ENCODE measurements at places on chromosomes 7 and 10. TPM values are rescaled to one million over a fixed set of nuclear protein-coding genes. Genes with fewer than 3 reads are reported as not detected.

CDC14C gene
- not detected for total RNA-seq

DNA sequence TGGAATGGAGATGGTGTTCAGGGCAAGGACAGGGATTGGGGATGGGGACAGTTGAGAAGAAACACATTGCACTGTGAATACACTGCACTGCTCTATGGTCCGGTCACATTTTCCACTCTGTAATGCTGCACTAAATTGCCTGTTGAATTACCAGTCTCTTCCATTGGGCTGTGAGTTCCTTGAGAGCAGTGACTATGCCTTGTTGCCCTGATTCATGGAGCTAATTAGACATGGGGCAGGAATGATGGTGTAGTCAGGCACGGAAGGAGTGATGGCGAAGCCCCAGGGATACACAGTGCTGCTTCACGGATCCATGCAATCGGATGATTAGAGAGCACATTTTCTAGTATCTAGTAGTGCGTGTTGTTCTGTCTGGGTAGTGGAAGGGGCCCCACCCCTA lies 25.4 kb upstream of the GPAM start:
- no peaks in the 10 kb centered on the region for H3K27me3 ChIP-seq
- H3K4me3 ChIP-seq = no peak overlapping the region
- H3K27ac ChIP-seq = no peak overlapping the region
- no peaks in the 10 kb centered on the region for H3K4me1 ChIP-seq
- H3K36me3 ChIP-seq = no peaks in the 10 kb centered on the region

DNA sequence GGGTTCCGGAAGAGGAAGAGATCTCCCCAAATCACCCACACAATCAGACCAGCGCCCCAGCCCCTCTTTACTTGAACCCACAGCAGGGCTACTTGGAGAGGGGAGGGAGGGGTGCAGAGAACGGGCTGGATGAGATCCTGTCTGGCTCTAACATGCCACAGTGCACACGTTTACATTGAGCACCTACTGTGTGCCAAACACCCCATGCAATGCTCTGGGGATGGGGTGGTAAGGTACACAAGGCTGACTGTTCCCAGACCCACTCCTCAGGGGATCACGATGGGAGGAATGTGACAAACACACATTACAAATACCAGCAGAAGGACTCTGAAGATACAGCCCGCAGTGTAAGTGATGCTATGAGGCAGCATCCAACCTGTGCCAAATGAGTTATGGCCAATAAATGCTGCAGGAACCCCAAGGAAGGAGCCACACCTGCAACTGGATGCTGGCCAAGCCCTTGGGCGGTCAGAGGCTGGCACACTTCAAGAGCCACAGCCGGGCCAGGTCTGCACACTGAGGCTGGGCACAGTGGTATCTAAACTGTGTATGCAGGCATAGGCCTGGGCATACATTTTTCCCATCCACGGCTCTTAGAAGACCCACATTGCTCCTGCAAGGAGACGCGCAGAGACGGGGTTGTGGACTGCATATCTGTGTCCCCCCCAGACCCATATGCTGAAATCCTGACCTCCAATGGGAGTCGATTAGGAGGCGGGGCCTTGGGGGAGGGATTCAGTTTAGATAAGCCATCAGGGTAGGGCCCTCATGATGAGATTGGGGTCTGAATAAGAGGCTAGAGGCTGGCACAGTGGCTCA lies 6.4 kb downstream of the SPOCK2 start:
- H3K27ac ChIP-seq = no peak overlapping the region
- no peak for DNase-seq
- H3K27me3 ChIP-seq = no peaks in the 10 kb centered on the region
- no peaks in the 10 kb centered on the region for H3K36me3 ChIP-seq

- H3K4me3 ChIP-seq = no peak overlapping the region
- DNase-seq = no peak
- no peak overlapping the region for H3K27ac ChIP-seq
- H3K36me3 ChIP-seq = no peaks in the 10 kb centered on the region
- no peaks in the 10 kb centered on the region for H3K27me3 ChIP-seq
Measured at GRCh38 chr10:70892631-70893030, 4.3 kb upstream of the PCBD1 start.

DNA sequence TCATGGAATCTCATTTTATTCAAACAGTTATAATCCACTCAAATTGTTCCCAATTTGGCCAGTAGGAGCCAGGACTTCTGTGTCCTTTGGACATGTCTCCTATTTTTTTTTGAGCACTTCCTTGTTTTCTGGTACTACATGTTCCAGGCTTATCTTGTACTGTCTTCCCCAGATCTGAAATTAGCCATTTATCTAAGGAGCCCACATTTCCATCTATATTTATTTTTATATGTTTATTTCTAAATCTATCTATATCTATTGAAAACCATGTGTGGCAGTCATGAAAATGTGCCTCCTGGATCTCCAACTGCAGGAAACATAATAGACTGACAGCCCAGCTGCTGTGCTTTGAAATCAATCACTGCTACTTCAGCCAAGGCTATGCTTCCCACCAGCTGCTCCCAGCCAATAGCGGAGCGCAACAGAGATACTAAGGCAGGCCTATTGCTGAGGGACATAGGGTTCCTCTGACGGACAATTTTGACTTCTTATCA lies 147.1 kb downstream of the LRRC4 start:
- DNase-seq = peak; percentile 62
- H3K4me1 ChIP-seq = peaks cover 62% of the 10 kb centered on the region
- peak overlapping the region; percentile 60 for H3K27ac ChIP-seq
- no peak overlapping the region for H3K4me3 ChIP-seq
- H3K27me3 ChIP-seq = no peaks in the 10 kb centered on the region

- H3K36me3 ChIP-seq = no peaks in the 10 kb centered on the region
- no peak overlapping the region for H3K27ac ChIP-seq
- DNase-seq = peak; percentile 30
- H3K4me1 ChIP-seq = no peaks in the 10 kb centered on the region
- no peak overlapping the region for H3K4me3 ChIP-seq
- no peaks in the 10 kb centered on the region for H3K27me3 ChIP-seq
Measured at GRCh38 chr7:129066290-129067131, 11.6 kb upstream of the TNPO3 start.

GRCh38 chr7:70926666-70927065 lies 205.3 kb upstream of the GALNT17 start:
- no peaks in the 10 kb centered on the region for H3K27me3 ChIP-seq
- H3K36me3 ChIP-seq = no peaks in the 10 kb centered on the region
- no peak overlapping the region for H3K4me3 ChIP-seq

- no peak overlapping the region for H3K4me3 ChIP-seq
- no peaks in the 10 kb centered on the region for H3K36me3 ChIP-seq
- DNase-seq = no peak
- H3K4me1 ChIP-seq = no peaks in the 10 kb centered on the region
Measured at GRCh38 chr10:93150289-93150688, 76.6 kb downstream of the CYP26A1 start.

DNA sequence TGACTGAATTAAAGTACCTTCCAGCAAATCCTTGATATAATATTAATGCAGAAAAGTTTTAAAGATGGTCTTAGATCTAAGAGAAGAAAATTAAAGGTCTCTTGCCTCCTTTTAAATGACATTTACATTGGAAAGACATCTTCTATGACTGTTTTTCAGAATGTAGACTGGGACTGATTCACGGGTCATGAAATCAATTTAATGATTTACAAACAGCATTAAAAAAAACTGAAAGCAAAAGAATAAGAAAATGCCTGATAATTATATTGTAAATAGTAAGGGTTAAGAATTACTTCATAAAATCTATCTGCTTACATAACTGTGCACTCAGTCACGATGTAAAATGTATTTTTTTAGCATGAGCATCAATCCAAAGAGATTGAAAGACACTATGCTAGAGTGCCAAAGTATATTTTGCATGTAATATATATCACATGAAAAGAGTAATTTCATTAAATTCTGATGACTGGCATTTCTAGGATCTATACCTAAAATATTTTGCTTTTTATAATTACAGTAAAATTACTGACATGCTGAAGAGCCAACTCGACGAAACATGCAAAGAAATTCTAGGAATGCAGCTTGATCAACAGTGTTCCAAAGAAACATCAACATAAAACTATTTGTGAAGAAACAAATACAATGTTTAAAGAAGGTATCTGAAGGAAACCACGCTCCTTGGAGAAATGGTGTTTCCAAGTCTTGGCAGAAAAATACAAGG lies 35.1 kb downstream of the RTKN2 start:
- no peaks in the 10 kb centered on the region for H3K4me1 ChIP-seq
- no peak overlapping the region for H3K27ac ChIP-seq
- H3K27me3 ChIP-seq = no peaks in the 10 kb centered on the region
- H3K36me3 ChIP-seq = no peaks in the 10 kb centered on the region
- H3K4me3 ChIP-seq = no peak overlapping the region
- DNase-seq = no peak

DNA sequence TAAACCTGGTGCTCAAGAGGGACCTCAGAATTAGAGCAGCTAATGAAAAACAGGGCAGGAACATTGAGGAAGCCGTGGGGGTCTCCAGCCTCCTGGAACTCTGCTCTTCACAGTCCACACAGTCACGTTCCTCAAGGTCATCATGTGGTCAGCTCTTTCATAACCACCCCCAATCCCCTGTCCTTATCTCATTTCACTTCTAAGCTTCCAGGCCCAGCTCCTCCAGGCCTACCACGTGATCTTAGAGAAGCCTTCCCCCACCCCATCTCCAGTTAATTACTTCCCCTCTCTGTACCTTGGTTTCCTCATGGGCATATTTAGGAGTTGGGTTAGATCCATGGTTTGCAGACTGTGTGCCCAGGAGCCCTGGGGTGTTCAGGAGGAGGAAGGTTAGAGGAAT lies 106.4 kb upstream of the TCF7L2 start:
- H3K27me3 ChIP-seq = no peaks in the 10 kb centered on the region
- no peaks in the 10 kb centered on the region for H3K36me3 ChIP-seq
- no peak for DNase-seq
- H3K4me1 ChIP-seq = no peaks in the 10 kb centered on the region
- no peak overlapping the region for H3K4me3 ChIP-seq

DNA sequence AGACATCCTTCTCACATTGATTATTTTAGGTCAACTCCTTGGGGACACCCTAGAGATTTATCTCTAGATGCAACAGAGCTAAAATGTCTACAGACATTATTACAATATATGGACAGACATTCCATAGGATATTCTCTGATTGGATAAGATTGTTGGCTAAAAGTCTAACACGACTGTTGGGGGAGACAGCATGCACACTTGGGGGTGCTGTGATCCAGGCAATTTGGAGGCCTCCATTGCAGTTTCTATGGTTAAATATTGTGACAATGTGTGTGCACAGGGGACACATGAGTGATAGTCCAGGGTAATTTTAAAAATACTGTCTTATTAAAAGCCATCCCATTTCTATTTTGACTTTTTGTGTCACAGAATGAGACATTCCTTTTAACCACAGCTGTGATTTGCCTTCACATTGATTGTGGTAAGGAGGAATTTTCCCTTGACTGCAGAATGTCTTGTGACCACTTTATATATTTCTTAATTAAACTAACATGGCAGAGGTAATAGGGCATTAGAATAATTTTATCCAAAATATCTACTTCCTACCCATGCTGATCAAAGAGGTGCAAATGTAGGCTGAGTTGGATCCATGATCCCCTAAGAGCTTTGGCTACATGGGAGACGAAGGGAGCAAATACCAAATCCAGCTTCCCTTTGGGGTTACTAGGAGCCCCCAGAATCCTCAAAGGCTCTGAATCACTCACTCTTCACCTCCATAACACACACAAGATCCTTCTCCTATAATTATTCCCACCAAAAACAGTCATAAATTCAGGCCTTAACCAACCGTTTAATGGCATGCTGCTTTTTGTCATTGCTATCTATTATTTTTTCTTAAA lies 7.3 kb downstream of the TFPI2 start:
- no peak for DNase-seq
- no peak overlapping the region for H3K4me3 ChIP-seq
- H3K27ac ChIP-seq = no peak overlapping the region

GRCh38 chr7:86863452-86863851 lies 196.0 kb downstream of the ELAPOR2 start:
- H3K4me1 ChIP-seq = no peaks in the 10 kb centered on the region
- no peaks in the 10 kb centered on the region for H3K36me3 ChIP-seq
- no peak overlapping the region for H3K27ac ChIP-seq
- no peak overlapping the region for H3K4me3 ChIP-seq
- H3K27me3 ChIP-seq = no peaks in the 10 kb centered on the region
- DNase-seq = no peak

- no peaks in the 10 kb centered on the region for H3K4me1 ChIP-seq
- no peaks in the 10 kb centered on the region for H3K27me3 ChIP-seq
- H3K4me3 ChIP-seq = no peak overlapping the region
- no peak overlapping the region for H3K27ac ChIP-seq
- no peaks in the 10 kb centered on the region for H3K36me3 ChIP-seq
Measured at GRCh38 chr10:15296701-15297100, 74.4 kb downstream of the FAM171A1 start.

GRCh38 chr7:115683093-115683492 lies 347.5 kb downstream of the TFEC start:
- H3K4me3 ChIP-seq = no peak overlapping the region
- no peak overlapping the region for H3K27ac ChIP-seq
- no peaks in the 10 kb centered on the region for H3K36me3 ChIP-seq
- no peaks in the 10 kb centered on the region for H3K4me1 ChIP-seq

Measured in right atrium auricular region (tissue), 2 donors.